ENCODE measurements at places on chromosomes 3 and 15.

GRCh38 chr15:27422997-27423396 is 452.0 kb downstream of the GABRG3 start:
- no peak for DNase-seq

GRCh38 chr15:47582233-47582632 is 135.1 kb upstream of the SEMA6D start:
- no peak for DNase-seq

DNA sequence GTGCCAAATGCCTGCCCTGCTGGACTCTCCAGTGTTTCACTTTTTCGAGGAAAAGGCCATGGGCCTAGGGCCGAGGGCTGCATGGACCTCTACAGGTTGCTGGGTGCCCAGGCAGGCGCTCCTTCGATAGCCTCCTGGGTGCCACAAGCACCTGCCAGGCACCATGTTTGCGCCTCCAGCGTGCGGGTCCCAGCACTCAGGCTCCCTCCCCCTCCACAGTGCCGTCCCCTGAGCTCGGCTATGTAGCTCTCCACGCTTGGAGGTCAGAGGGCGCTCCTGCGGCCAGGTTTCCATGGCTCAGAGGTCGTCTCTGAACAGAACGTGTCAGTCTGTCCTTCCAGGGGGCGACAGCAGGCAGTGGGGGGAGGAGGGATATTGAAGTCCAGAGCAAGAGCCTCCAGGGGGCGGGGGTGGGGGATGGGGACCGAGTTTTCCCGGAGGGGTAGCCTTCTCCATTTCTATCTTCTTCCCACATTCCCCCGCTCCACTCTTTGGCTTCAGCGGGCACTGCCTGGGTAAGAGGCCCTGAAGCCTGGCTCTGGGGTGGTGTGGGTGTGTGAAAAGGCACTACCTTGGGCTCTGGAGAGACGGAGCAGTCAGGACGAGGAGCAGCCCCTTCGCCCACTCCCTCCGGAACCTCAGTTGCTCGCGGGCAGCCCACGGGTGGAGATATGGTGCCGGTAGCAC is 3.6 kb downstream of the ONECUT1 start:
- no peak for DNase-seq

GRCh38 chr3:187639927-187640568 is 30.1 kb downstream of the SST start:
- DNase-seq, result peak; percentile 65

DNA sequence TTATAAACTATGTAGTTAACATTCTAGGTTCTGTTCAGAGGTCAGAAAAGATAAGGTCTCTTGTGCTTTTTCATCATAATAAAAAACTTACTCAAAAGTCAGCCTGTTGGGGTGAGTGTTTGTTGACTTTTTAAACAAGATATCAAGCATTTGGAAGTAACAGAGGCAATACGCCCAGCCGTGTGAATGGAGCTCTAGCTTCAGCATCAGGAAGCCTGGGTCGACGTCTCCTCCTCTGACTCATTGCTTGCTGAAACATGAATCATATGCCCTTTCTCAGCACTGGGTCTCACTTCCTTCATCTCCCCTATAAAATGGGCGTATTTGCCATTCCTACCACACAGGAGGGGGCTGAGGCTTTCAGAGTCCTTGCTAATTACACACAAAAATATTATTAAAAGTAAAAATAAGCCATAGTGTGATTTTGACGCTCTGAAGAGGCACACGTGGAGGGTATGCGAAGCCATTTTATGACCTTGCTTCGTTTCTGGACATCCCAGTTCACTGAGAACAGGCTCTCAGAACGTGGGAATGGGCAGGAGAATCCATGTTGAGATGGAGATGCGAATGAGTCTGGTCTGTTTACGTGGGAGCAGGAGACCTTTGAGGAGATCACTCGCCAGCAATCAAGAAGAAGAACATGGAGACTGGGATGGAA is 220.8 kb upstream of the TPRG1 start:
- DNase-seq, result no peak

GRCh38 chr3:169112153-169112892 is 551.2 kb downstream of the MECOM start:
- DNase-seq, result no peak

- no peak for DNase-seq
These were observed 299.8 kb upstream of the THBS1 start for GRCh38 chr15:39281094-39281493.

DNA sequence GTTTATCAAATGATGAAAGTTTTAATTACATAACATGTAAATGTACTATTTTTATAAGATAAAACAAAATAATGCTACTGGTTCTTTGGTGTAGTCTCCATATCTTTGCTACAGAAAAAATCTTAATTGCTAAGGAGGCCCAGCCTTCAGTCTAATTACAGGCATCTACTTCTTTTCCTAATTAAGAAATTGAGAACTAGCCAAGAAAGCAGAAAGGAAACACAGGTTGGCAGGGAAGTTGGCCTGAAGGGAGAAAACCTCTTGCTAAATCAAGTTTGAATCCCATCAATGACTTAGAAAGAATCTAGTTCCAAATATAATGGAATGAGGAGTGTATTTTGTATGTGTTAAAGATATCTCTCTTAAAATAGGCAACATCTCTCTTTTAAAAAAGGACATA is 212.4 kb upstream of the ARL6 start:
- no peak for DNase-seq

DNA sequence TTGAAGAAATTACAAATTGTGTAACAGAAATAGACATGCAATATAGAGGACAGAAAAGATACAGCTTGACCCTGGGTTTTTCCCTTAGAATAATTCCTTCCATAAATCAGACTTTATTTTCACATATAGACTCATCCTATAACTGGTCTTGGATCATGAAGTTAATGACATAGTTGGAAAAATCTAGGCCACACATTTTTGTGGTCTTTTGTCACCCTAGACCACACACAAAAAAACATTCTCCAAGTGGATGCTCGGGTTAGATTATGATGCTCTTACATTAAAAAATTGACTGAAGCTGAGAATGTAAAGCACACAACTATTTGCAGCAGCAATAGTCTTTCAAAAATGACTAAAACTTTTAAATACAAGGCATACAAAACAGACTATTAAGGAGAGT is 7.5 kb upstream of the PLA2G4D start:
- DNase-seq, result no peak

DNA sequence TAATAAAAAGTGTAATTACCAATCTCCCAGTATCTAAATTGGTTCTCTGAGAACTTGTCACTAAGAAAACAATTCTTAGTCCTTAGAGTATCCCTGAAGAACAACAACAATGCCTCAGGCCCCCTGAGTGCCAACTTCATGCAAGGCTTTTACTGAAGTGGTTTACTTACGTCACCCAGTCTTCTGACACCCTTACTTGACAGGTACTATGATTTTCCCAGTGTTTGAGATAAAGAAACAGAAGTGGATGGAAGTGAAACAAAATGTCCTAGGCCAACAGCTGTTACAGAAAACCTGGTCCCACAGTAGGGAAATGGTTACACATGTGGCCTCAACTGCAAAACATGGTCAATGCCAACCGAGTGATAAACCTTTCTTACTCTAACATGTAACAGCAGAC is 331.1 kb downstream of the FOXP1 start:
- DNase-seq, result no peak

GRCh38 chr3:149586871-149587270 is 71.0 kb downstream of the WWTR1 start:
- DNase-seq, result no peak

DNA sequence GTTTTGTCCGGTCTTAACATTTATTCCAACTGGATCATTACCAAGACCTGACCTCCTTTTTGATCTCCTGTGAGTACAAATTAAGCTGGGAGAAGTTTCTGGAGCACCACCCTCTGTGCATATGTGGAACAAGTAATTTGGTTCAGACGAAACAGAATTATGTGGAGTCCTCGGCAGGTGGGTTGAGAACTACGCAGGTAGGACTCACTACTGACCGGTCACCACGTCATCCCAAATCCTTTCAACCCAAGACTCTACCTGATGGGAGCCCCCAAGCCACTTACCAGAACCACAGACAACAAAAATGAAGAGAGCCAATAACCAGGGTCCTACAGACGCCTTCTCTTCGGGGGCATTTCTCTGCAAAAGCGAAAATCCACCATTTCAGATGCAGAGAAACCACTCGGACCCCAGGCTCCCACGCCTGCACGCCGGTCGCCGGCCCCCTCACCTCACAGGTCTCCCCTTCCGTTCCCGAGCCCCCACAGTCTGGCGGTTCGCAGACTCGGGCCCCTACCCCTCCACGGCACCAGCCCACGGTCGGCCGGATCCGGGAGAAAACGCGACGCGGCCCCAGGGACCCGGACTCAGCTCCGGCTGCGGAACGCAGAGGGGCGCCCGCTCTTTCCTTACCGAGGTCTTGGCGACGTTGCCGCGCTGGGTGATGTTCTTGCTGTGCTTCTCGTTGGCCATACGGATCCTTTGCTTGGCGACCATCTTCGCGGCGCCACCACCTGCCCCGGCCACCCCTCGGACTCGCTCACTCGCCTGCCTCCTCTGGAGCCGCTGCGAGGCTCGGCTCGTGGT is 674 bp downstream of the SERP1 start:
- DNase-seq, result peak; percentile 59

DNA sequence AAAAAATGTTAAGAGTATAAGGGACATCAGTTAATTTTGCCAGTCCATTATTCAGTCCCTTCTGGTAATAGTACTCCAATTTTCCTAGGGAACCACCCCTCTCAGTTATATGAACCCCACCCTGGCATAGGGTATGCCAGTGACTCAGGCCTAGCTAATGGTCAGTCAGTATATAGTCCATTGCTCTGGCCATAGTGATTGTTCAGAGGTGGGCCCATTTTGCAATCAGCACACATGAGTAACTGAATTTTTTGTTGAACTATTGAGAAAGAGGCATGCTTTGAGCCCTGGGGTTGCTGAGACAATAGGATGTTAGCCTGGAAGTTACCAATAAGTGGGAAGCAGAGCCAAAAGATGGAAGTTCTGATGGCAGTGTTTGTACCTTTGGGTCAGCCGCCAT is 4.1 kb downstream of the LRCH3 start:
- no peak for DNase-seq

DNA sequence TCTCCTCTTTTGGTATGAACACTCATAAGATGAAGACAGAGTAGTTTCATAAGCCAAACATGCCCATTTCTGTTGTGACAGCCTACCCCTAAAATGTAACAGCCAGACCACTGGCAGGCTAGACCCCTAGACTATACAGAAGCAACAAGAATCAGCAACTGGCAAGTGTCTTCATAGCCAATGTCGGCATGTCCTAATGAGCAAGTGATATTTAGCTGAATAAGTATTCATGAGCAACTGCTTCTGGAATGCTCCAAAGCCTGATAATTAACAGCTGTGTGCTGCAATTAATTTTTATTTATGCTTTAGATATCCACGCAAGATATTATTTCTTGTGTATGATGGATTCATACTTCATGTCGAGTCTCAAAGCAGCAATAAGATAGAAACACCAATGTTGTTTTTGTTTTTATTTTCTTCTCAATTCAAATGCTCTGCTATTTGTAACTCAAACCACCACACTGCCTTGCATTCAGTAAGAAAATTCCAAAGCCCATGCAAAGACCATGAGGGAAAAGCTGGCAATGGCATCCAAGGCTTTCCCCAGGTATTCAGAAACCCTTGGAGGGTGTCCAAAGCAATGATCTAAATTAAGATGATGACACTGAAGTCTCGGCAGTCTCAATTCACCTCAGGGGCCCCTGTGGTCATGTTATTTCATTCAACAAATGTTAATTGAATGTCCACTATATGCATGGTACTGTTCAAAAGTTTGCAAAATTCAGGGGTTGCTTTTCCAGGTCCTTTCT is 167.7 kb upstream of the NECTIN3 start:
- DNase-seq, result no peak

GRCh38 chr3:5112043-5112442 is 10.0 kb upstream of the ARL8B start:
- DNase-seq, result no peak

GRCh38 chr3:145898487-145898886 is 262.5 kb downstream of the PLOD2 start:
- no peak for DNase-seq

DNA sequence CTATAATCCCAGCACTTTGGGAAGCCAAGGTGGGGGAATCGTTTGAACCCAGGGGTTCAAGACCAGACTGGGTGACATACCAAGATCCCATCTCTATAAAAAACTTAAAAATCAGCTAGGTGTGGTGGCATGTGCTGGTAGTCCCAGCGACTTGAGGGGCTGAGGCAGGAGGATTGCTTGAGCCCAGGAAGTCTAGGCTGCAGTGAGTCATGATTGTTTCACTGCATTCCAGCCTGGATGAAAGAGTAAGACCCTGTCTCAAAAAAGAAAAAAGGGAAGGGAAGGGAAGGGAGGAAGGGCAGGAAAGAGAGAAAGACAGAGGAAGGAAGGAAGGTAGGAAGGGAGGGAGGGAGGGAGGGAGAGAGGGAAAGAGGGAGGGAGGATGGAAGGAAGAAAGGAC is 133.7 kb upstream of the LRRN1 start:
- DNase-seq, result no peak

- no peak for DNase-seq
These were observed 5.8 kb downstream of the FMN1 start for GRCh38 chr15:33188641-33189257.

GRCh38 chr3:171878461-171879225 is 35.5 kb downstream of the TMEM212 start:
- peak; percentile 37 for DNase-seq

- DNase-seq, result peak; percentile 23
These were observed at the start of gene ZBED2 for GRCh38 chr3:111595232-111595631. TSS of gene ZBED2 (minus strand) at chr3:111595346. CDS start at chr3:111594201, 1,145 bp downstream.

GRCh38 chr3:180870008-180870699 is 42.3 kb upstream of the FXR1 start:
- DNase-seq, result no peak

- no peak for DNase-seq
These were observed 113.1 kb downstream of the POLR2M start for GRCh38 chr15:57819646-57820045.

- no peak for DNase-seq
These were observed 77.3 kb downstream of the RORA start for GRCh38 chr15:61151791-61152190.

DNA sequence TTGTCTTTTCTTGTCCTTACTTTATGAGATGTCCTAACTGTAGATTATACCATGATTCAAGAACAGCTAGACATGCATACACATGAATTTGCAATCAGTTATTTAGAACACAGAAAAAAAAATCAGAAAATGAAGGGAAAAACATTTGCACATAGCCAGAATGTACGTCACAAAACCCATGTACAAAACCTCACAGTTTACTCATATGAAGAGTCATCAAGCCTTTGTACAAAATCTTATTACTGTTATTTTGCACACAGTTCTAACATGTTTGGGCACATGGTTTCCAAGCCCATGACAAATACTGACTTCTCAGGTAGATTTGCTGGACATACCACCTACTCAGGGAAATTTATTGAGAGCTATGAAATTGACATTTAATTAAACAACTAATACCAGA is 48.2 kb downstream of the MAP3K13 start:
- no peak for DNase-seq

- no peak for DNase-seq
These were observed 30.2 kb downstream of the NCK1 start for GRCh38 chr3:136891934-136892855.

DNA sequence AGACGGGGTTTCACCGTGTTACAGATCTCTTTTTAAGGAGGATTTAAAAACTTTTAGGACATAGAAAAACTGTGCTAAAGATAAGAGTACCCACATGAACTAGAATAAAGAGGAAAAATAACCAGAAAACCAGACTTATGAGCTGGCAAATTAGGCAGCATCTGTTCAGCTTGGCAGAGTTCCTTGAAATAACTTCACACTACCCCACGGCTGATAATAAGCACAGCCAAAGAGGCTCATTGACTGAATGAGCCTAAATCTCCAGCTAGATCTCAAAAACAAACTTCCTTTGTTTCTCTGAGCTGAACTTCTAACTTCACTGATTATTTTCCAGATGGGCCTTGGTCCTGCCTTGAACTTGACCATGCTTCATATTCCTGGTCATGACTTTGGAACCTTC is 26.7 kb upstream of the PIK3R4 start:
- DNase-seq, result no peak
